H9 (cell line): ENCODE measurements at places on chromosomes 11 and 22.

DNA sequence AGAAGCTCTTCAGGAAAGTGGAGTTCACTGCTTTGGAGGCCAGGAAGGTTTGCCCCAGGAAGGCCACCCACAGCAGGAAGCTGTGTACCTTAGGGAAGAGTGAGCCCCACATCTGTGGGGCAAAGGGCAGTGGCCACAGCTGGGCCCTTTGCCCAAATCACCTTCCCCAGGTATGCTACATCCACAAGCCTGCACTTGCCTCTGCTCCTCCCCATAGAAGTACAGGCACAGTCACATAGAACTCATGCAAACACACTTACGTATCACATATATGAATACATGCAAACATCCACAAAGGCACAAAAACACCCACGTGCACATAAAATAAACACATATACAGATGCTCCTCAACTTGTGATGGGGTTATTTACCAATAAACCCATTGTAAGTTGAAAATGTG lies 2.1 kb downstream of the TRIM29 start:
- DNase-seq, result no peak

- DNase-seq, result no peak
Measured at GRCh38 chr11:81492923-81493445, 1240.7 kb downstream of the FAM181B start.

- peak; percentile 63 for DNase-seq
Measured at GRCh38 chr11:12007769-12008737, at the start of gene DKK3. Gene DKK3, minus strand, starts transcription at chr11:12008626. Its CDS starts 44 bp downstream, at chr11:12008582.

DNA sequence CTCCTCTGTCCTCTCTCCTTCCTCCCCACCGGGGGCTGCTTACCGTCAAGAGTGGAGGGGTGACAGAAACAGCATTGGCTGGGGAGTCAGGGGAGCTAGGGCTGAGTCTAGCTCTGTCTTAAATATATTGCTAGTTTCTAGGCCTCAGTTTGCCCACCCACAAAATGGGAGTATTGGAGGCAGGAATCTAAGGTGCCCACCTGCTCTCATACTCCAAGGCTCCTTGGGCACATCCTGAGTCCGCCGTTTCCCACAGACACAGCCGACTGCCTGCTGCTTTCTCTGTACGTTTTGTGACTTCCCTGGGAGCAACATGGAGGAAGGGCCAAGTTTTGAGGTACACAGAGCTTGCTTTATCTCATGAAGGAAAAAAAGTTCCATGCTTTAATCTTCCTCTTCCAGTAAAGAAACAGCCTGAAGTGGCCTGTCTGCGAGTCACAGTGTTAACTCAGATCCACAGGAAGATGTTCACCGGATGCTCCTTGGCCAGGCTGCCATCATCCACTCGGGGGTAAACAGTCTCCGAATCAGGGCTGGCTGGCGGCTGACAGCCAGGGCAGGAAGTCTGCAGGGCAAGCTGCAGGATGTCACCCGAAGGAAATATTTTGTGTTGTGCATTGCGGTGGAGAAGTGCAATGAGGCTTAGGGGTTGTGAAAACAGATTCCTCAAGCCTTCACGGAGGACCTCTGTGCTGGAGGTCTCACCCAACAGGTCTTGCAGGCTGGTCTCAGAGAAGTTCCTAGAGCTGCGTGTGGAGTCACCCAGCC lies 11.0 kb upstream of the CERK start:
- no peak for DNase-seq

DNA sequence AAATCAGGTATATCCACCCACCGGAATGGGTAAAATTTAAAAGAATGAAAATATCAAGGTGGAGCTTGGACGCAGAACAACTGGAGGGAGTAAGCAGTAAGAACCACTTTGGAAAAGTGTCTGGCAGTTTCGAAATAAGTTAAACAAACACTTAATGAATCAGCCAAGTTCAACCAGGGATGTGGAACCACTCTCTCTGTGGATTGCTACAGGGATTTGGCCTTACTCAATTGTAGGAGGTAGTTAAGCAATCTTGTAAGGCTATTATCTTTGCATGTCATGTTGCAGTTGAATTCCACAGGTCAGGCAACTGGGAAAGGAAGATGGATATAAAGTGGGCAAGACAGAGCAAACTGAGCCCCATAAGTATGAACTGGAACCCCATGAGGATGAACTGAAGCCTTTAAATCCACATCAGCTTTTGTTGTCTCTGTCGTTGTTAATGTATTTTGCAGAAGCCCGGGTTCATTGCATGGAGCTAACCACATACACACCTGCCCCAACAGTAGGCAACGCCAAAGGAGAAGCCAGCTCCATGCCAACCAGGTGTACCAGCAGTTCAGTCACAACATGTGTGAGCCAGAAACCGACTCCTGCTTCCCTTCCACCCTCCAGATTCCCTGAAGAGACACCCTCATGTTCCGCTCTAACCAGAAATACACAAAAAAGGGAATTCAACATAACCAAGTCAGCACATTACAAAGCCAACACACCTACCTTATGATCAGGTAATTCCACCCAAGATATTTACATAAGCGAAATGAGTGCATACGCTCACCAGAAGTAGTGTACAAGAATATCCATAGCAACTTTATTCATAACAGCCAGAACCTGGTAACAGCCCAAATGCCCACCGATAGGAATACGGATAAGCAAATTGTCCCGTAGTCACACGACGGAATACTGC lies 8.0 kb upstream of the SLC43A3 start:
- no peak for DNase-seq

DNA sequence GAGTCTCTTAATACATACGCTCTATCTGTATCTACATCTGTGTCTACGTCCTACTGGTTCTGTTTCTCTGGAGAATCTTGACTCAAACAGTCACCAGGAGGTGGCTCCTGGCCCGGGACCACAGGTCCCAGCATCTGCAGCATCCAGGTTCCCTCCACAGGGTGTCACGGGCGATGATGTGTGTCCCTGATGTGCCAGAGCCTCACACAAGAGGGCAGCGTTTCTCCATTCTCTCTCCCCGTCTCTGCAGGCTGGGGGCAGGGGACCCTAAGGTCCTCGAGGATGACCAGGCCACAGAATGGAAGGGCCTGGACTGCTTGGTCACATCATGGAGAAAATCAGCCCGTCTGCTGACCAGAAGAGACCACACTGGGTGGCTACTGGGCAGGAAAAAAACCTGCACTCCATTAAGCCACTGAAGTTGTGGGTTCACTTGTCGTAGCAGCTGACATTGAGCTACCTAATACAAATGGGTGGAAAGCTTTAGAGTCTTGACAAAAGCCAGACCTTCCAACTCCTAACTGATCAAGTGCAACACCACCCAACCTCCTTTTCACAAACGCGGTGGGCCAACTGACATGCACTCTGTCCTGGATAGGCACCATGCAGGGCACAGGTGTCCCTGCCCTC lies 392.5 kb downstream of the CTTN start:
- peak; percentile 50 for DNase-seq

DNA sequence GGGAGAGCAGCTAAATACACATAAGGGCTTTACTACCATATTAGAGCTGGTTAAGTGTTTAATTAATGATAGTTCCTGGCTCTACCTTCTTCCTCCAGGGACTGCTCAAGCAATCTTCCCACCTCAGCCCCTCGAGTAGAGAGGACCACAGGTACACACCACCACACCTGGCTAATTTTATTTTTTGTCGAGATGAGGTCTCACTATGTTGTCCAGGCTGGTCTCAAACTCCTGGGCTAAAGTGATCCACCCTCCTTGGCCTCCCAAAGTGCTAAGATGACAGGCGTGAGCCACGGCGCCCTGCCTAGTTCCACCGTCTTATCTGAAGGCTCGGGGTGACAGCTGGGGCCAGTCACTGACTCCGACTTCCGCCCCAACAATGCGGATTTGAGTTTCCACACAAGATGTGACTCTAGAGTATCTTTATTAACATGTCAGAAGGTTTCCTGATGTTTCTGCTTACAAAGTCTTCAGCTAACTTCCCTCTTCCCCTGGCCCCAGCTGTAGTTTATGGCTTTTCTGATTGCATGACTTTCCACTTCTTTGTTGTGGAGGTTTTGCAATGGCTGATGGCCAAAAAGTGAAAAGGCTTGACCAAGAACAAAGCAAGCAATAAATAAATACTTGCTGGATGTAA lies 16.8 kb downstream of the TPST2 start:
- no peak for DNase-seq

- DNase-seq, result no peak
Measured at GRCh38 chr11:14677146-14677545, 33.5 kb downstream of the PDE3B start.

DNA sequence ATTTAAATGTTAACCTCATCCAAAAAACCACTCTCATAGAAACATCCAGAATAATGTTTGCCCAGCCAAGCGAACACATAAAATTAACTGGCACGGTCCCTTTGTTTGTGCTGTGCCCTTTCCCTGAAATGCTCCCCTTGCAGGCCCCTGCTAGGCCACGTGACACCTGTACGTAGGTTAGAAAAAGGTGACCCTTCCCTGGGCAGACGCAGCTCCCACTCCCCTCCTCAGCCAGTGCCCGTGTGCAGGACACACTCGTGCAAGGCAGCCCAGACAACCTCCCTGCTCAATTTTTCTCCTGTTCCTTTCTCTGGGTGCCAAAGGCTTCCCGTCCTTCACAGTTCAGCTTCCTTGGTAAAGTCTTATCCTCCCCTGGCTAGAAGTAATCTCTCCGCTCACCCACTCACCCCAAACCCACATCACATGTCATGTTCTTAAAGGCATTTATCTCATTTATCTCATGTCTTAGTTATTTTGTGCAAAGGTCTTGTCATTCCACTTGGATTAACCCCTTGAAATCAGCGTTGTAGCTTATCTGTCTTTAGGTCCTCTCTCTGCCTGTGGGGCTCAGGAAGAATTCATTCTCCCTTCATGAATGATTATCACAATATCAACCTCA lies 20.7 kb downstream of the FAM83F start:
- no peak for DNase-seq

DNA sequence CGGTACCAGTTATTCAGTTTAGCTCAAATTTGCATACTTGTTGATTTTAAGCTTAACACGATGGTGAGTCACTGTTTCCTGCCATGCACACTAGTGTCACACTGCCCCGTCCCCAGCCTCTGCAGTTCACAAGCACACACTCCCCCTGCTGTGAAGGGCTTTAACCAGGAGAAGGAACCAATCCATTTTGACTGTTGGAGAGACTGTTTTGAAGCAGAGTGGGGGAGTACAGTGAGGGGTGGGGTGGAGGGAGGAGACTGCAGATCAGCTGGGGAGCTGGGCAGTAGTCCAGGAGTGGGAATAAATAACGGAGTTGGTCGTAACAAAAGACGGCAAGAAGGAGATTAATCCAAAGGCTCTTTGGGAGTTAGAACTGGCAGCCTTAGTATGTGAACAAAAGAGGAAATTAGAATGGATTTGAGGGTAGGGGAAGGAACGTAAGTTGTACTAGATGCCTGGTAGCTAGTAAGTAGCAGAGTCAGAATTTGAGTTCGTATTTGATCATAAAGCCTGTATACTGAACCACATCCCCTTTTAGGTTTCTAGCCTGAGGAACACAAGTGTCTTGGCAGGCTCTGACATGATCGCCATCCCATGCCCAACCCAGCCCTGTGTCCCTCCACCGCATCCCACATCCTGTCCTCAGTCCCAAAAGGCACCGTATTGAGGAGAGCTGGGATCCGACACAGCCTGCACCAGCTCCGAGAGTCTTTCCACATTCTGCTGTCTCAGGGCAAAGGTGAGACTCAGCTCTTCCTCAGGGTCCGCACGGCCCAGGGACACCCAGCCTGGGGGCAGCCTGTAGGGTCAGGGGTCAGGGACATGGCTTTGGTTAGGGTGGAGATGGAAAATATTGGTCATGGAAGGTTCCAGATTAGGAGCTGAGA lies 862 bp downstream of the TPP1 start:
- DNase-seq, result no peak

DNA sequence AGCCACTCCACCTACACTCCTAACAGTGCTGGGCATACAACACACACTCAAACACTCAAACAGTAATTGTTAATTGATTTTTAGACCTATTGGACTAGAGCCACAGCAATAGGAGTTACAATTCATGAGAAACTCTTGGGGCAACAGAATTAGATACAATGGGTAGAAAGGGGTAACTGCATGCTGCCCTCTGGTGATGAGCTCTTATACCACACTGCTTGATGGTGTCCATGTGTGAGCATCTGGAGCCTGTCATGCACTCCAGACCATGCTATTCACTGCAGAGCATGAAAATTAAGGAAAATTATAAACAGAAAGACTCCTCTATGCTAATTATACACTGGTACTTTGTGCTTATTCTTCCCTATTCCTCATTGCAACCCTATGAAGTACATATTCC lies 975.5 kb upstream of the CCDC90B start:
- peak; percentile 36 for DNase-seq

- no peak for DNase-seq
Measured at GRCh38 chr11:72045849-72046248, 34.5 kb downstream of the NUMA1 start.

DNA sequence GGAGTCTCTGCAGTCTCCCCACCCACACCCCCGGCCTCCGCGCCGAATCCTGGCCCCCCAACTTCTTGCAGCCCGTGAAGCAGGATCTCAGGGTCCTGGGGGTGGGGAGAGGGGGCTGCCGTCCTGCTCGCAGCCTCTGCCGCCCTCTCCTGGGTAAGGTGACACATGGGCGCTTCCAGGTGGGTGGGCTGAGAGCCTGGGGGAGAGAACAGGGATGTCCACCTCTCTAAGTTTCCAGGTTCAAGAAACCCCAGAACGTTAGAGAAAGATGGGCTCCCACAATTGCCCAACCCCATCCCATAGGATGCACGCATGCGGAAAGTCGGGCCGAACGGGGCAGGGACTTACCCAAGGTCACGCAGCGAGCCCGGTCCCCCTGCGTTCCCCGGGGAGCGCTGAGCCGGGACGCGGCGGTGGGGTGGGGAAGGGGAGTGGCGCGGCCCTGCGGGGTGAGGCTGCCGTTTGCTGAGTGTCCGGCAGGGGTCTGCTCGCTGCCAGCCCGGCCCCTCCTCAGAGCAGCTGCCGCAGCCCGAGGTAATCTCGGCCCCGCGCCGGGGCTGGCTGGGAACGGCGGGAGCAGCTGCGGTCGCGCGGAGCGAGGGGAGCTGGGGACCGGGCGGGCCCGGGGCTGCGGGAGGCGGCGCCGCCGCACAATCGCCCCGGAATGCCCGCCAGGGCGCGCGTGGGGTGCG lies 705 bp upstream of the CAPN1 start:
- DNase-seq, result peak; percentile 84

DNA sequence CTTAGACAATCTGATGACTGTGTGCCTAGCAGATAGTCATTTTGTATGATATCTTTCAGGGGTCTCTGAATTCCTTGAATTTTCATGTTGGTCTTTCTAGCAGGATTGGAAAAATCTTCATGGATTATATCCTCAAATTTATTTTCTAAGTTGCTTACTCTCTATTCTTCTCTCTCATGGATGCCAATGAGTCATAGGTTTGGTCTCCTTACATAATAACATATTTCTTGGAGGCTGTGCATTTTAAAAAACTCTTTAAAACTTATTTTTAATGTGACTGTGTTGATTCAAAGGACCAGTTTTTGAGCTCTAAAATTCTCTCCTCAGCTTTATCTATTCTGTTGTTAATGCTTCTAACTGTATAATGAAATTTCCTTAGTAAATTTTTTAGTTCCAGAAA lies 198.7 kb downstream of the AASDHPPT start:
- DNase-seq, result no peak

DNA sequence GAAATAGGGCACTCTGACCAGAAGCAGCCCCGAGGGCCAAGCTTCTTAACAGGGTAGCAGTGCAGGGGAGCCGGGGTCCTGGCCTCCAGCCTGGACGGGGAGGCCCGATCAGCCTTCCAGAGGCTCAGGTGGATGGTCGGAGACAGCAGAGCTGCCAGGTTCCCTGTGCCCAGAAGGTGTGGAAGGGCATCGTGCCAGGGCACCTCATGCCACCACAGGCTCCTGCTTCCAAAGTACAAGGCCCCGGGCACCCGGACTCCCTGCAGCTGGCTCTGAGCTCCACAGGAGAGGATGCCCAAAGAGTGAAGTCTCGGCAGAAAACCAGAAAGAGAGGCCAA lies 14.3 kb downstream of the EHD1 start:
- DNase-seq, result no peak

- DNase-seq, result no peak
Measured at GRCh38 chr11:118609380-118610224, 2.2 kb downstream of the PHLDB1 start.
